Epithelial cell of prostate (primary cell): ENCODE measurements at places on chromosomes 16 and 17.

DNA sequence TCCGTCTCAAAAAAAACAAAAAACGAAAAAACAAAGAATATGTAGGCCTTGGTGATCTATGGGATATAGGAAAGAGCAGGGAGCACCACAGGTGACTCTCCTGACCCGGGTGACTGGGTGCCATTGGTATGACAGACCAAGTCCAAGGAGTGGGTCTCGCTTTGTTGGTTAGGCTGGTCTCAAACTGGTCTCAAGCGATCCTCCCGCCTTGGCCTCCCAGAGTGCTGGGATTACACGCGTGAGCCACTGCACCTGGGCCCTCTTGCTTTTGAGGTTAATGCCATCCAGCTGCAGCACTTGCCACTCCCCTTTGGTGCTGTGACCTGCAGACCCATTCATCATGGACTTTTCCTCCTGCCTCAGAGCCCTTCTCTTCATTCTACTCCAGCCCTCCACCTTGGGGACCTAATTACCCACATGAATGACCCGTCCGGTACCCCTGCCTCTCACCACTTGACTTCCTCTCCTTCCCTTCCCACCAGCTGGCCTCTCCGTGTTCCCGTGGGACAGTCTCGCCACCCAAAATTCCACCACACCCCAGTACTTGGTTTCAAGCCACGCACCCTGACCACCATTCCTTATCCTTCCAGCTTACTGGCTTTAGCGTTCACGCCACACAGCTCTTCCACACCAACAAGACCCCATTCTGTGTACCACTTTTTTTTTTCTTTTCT, 3.2 kb upstream of the UBE2G1 start:
- DNase-seq = no peak

- no peak for DNase-seq
Observed at GRCh38 chr16:81842564-81843242, 63.6 kb downstream of the PLCG2 start.

DNA sequence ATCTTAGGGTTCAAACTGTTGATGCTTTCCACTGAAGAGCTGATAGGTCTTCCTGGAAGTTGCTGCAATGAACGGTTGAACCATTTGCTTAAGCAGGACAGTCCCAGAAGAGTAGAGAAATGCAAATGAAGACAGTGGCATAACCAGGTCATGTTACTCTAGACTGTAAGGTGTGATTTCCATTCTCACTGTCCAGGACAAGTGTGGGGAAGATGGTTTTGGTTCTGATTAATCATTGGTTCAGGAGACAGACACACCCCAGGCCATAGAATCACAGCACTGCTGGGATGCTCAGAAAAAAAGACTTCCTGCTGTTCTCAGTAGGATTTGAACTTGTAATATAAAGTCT, 34.8 kb upstream of the XYLT2 start:
- no peak for DNase-seq

- DNase-seq = no peak
Observed at GRCh38 chr16:4376893-4377572, 5.4 kb downstream of the VASN start.

DNA sequence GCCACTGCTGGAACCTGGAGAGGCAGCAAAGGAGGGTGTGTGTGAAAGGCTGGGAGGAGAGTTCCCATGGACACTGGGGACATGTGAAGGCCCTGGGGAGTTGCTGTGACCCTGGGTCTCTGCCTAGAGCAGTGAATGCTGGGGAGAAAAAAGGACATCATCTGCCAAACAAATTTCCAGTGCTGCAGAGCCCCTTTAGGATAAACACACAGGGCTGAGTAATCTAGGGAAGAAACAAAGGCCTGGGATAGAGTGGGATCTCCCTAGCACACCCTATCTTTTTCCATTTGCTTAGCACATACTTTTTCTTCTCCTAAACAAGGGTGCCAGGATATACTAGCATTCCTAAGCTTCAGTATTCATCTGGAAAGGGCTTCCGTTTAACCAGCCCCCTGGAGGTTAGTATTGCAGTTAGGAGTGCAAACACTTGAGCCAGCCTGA, 3.3 kb upstream of the HIGD1B start:
- no peak for DNase-seq

DNA sequence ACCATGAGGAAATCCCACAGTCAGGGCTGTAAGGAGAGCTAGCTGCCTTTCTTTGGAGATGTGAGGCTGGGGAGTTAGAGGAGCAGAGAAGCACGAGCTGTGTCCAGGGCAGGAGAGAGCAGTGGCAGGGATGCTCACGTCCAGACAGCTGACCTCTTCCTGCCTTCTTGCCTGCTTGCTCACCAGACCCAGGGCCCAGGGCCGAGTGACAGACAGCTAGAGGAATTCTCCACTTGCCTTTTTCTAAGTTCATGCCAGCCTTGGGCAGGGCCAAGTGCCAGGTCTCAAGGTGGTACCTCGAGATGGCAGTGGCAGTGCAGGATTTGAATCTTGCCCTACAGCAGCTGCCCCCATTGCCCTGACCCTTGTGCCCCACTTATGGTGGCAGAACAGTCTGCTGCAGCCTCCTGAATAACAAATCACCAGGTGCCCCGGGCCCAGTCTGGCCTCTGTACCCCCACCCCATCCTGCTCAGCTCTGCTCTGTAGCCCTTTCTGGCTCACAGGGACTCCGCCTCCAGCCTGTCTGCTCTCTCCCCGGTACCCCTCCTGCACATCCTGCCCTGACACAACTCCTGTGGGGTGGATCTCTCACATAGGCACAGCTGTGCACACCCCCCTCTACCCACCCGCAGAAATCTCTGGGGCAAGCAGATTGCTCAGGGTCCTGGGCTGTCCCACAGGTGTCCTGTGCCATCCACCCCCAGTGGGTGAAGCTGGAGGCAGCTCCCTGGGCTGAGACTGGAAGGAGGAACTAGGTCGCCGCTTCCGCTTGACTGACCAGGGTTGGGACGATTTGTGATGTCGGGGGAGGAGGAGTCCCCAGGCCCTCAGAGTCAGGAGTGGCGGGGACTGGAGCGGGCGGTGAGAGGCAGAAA, 25.9 kb downstream of the GRIN2C start:
- no peak for DNase-seq

DNA sequence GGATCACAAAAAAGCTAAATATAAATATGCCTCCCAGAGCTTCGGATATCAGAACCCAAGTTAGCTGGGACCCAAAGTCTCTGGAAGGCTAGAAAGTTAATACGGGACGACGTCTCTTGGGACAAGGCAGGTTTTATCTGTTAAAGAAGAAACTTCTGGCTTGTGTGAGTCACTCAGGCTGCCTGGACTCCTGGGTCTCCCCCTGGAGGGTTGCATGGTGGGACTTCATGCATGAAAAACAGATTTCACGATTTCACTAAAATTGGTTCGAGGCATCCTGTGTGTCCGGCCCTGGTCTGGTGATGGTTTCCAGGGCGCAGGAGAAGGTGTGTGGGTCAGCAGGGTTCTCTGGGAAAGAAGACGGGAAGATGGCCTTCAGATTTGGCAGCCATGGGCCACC, 47.0 kb downstream of the COX4I1 start:
- no peak for DNase-seq

DNA sequence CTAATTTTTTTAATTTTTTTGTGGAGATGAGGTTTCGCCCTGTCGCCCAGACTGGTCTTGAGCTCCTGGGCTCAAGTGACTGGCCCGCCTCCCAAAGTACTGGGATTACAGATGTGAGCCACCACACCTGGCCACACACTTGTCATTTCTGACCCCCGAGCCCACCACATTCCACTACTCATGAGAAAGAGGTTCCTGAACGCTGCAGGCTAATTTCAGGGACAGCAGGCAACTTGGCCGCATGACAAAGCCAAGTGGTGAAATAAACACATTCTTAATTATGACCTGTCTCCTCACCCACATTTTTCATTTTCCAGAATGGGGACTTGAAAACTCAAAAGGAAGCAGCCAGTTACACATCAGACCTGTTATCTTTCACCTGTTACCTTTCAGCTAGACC, 114.5 kb downstream of the ABCC6 start:
- DNase-seq = no peak

DNA sequence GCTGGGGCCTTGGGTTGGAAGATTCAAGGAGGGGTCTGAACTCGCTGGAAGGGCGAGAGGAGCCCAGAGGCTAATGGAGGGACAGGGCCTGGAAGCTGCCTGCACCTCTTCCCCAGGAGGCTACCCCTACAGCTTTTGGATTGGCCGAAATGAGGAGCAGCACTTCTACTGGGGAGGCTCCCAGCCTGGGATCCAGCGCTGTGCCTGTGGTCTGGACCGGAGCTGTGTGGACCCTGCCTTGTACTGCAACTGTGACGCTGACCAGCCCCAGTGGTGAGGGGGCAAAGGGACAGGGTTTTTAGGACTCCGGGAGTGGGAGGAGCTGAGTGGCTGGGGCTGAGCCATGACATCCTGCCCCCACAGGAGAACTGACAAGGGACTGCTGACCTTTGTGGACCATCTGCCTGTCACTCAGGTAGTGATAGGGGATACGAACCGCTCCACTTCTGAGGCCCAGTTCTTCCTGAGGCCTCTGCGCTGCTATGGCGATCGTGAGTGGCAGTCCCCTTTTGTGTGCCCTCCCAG, 8.8 kb downstream of the CNTNAP1 start:
- no peak for DNase-seq

DNA sequence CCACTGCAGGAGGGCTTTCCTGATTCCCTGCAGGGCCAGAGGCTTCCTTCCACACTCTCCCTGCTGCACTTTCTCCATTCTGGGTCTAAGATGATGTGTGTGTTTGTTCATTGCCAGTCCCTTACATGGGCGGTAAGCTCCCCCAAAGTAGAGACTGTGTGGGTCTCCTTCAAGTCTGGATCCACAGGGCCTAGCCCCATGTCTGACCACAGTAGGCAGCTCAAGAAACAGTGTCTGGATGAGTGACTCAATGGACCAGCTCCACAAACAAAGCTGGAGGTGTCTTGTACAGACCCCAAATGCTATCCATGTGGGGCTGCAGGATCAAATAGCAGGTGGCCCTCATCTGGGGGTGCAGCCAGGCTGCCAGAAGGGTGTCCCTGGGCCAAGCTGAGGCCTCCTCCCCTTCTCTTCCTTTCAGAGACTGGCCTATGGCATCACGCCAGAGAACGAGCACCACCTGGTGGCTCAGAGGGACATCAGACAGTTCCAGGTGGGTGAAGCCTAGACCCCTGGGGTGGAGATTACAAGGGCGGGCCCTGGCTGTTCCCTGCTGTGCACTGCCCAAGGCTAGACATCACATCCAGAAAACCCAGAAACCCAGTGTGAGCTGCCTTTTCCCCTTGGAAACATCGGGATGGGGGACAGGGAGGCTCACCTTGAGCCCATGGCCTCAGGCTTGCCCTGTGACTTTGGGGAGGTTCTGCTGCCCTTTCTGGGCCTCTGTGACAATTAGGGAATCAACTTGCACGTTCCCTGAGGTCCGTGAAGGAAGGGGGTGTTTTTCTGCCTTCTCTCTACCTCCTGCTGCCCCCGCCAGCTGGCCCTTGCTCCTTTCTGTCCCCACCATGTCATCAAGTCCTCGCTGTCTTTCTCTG, 45.9 kb downstream of the SLC6A2 start:
- DNase-seq = no peak

DNA sequence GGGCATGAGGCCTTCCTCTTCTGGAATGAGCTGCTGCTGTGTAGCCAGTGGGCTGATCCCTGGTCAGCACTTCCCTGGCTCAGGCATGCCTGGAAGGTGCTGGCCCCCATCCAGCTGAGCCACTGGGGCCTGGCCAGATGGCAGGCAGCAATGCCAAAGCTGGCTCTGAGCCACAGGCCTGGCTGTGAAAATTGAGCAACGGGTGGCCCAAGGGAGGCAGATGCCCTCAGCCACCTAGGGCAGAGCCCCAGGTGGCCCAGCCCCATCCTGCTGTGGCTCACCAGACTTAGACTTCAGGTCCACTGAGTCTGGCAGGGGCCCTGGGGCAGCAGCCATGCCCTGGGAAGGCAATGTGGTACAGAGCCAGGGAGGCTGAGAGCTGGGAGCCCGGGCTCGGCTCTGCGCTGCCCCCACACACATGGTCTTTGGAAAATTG, 8.5 kb upstream of the CRHR1 start:
- no peak for DNase-seq

GRCh38 chr16:31874366-31875111, 932 bp downstream of the ZNF267 start:
- DNase-seq = no peak

DNA sequence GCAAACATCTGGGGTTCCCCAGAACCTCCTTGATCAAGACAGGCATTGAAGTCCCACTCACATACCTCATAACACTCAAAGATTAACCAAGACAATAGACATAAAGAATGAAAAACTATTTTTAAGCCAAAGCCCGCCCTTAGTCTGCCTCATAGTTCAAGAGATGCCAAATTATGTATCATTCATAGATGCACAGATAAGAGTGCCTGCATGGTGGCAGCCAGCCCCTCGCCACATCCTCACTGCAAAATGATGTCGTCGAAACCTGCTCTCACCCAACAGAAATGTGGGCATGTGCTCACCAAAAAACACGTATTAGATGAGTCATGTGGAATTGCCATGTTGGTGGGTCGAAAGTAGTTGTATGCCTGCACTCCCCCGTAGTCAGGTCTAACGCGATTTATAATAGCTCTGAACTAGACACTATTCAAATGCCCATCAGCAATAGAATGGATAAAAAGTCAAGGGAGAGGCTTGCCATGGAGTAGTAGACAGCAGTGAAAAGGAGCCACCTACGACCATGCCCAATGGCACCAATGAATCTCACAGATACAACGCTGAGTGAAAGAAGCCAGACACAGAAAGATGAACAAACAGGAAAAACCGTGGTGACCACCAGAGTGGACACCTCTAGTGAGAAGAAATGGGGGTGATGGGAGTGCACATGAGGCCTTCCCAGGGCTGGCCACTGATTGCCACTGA, 64.8 kb downstream of the C16orf95 start:
- DNase-seq = no peak

DNA sequence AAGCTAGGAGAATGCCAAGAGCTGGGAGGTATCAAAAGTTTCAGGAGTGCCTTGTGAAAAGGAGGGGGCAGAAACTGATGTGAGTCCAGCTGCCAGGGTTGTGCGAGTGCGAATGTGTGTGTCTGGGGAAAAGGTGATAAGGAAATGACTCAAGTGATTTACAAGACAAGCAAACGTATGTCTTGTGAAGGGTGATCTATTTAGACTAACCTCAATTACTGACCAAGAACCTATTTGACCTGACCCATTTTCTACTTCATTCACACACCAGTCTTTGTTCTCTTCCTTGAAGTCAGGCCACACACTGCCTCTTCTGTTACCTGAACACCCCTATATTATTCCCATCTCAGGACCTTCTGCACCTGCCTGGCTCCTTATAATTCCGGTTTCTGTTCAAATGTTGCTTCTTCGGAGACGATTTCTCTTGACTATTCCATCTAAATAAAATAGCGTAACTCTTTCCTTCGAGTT, 1.0 kb downstream of the GDE1 start:
- DNase-seq = peak; percentile 27

- DNase-seq = no peak
Observed at GRCh38 chr17:18122990-18123753, 14.6 kb downstream of the MYO15A start.

GRCh38 chr16:56732366-56732765, 2.4 kb downstream of the NUP93 start:
- no peak for DNase-seq

DNA sequence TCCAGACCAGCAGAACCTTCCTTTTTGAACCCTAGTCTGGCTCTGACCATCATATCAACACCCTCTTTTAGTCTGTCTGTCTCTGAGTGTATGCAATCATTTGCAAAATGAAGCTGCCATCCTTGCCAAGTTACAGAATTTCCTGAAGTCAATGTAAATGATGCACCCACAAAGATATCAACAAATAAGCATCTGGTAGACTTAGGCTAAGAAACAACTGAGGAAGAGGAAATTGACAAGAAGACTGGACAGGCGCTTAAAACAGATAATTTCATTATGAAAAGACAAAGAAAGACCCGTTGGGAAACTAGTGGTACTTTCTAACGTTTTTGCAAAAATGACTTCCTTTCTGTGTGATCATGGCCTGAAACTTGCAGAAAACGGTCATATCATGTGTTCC, 24.7 kb upstream of the CIITA start:
- DNase-seq = no peak

GRCh38 chr16:22665803-22666202, 148.2 kb upstream of the HS3ST2 start:
- no peak for DNase-seq
